ENCODE measurements at places on chromosomes 5 and 9. TPM values are rescaled to one million over a fixed set of nuclear protein-coding genes. Genes with fewer than 3 reads are reported as not detected.
A peak's percentile ranks its signal among the peaks of the same experiment; 100 is the strongest.

DNA sequence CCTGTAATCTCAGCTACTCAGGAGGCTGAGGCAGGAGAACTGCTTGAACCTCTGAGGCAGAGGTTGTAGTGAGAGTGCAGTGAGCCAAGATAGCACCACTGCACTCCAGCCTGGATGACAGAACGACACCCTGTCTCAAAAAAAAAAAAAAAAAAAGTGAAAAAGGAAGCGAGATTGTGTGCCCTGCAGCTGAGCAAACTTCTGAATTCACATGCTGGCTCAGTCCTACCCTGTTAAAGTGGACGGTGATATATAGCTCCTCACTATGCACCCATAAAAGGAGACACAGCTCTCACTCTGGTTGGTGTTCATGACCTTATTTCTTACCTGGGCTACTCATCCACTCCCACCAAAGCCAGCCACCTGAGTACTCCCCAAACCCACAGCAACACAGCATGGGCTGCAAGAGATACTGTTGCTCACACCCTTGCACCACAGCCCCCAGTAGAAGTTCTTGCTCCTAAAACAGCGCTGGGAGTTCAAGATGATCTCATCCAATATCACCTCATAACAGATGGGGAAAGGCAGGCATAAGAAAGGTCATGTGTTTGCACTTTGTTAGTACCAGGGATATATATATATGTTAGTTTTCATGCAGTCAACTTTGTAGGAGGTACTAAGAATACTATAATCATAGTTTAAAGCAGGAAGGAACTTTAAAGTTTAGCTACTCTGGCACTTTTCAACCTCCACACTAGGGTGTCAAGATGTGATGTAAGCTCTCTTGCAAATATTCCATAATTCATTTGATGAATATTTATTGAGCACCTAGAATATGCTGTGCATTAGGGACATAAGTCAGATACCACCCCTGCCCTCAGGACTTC is 4.0 kb downstream of the TTLL11 start:
- no peak for DNase-seq

- DNase-seq, result no peak
Observed at GRCh38 chr9:96496368-96497116, 46.6 kb downstream of the HABP4 start.

- no peak for DNase-seq
Observed at GRCh38 chr5:54942064-54942778, 43.2 kb downstream of the ESM1 start.

- DNase-seq, result no peak
Observed at GRCh38 chr5:58965677-58966414, 383.0 kb downstream of the RAB3C start.

- no peak for DNase-seq
Observed at GRCh38 chr9:12415361-12415760, 277.8 kb upstream of the TYRP1 start.

DNA sequence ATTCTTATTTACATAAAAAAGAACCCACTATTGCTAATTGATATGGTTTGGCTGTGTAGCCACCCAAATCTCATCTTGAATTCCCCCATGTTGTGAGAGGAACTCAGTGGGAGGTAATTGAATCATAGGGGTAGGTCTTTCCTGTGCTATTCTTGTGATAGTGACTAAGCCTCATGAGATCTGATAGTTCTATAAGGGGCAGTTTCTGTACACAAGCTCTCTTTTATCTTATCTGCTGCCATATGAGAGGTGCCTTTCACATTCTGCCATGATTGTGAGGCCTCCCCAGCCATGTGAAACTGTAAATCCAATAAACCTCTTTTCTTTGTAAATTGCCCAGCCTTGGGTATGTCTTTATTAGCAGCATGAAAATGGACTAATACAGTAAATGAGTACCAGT is 58.2 kb upstream of the PRR16 start:
- DNase-seq, result peak; percentile 86

The LCNL1 gene
- total RNA-seq, result not detected

GRCh38 chr5:35012796-35013195 is 35.0 kb downstream of the AGXT2 start:
- no peak for DNase-seq

GRCh38 chr5:73987915-73988314 is 361.9 kb downstream of the ARHGEF28 start:
- no peak for DNase-seq

GRCh38 chr5:144236499-144236898 is 65.8 kb downstream of the KCTD16 start:
- no peak for DNase-seq

DNA sequence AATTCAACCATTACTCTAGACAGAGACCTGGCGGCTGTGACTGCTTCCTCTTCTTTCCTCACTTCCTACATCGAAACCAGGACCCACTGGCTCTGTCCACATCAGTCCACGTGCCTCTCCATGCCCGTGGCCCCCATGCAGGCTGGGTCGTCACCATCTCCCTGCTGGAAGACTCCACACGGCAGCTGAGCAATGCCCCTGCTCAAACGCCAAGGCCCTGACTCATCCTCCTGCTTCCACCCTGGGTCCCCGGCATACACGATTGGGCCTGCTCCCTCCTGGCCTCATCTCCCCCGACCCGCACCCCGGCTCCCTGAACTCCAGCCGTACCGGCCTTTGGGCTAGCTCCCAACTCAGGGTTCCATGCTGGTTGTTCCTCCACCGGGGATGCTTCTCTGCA is 67.2 kb upstream of the IER5L start:
- peak; percentile 26 for DNase-seq

DNA sequence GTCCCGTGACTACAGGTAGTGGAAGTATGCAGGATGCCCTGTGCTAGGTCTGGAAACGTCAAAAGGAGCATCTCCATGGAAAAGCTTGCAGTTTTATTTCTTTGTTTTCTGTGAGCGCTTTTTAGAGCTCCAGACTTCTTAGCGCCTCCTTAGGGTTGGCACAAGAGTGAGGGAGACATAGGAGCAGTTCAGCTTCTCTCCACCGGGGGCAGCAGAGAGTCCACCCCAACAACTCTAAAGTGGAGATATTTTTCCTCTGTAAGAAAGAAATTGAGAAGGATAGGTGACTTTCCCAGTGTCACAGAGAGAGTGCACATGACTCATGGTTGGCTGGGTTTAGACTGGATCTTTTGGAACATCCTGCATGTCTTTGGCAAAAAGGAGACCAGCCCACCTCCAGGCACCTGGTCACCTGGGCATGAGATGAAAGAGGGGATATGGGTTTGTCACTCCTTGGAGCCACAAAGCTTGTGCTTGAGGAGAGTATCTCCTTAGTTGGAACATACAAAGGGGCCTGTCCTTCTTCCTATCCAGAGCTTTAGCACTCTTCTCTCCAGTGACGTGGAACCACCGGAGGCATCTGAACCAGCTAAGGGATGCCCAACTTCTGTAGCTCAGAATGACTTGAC is 637.7 kb downstream of the SEMA5A start:
- DNase-seq, result peak; percentile 63

GRCh38 chr9:126955811-126956210 is 41.2 kb downstream of the RALGPS1 start:
- DNase-seq, result no peak

DNA sequence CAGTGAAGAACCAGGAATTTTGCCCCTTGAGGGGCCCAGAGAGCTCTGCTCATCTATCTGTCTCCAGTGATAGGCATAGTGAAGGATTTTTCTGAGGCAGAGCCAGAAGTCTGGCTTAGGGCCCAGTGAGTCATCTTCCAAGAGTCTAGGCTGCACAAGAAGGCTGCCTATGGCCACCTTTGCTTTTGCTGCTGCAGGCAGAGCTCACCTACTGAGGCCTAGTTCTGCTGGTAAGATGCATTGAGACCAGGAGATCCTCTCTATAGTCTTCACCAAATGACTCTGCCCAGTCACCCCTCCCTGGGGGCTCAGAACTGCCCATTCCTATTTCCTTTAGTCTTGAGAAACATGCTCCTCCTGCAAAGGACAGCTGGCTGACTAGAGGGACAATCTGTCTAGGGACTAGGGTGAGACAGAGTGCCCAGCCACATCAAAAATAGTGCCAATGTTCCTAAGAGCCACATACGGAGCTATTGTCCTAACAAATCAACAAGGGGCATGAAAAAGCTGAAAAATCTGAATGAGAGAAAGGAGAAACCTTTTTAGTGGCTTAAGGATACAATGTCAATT is 40.3 kb upstream of the CDKN2AIPNL start:
- DNase-seq, result peak; percentile 72

DNA sequence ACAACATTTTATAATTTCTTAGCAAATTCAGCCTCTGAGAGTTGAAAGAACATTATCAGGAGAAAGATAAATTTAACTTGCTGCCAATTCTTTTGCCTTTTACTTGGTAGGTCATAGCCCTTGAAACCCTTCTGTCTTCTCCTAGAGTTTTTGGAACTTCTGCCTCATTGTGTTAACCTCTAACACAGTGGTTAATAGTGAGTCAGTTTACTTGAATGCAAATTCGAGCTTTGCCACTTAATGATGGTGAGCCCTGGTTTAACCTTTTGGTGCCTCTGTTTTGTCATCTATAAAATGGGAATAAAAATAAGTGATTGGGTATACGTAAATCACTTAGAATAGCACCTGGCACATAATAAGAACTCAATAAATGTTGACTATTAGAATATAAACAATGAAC is 1.8 kb upstream of the INIP start:
- DNase-seq, result no peak

DNA sequence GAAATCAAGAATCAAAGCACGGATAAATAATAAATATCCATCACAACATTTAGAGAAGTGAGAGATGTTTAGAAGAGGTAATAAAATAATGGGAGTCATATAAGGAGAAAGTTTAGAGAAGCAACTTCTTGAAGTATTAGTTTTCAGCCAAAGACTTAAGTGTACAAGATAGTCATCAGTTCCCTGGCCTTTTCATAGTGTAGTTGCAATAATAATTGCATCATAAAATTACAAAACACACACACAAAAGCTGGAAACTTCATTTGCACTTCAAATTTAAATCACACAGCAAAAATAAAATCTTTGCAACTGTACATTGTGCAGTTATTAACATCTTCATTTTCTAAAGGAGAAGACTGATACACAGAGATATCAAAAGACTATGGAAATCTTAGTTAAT is 319.1 kb upstream of the RGMB start:
- peak; percentile 59 for DNase-seq

The CDH9 gene
- not detected for total RNA-seq

DNA sequence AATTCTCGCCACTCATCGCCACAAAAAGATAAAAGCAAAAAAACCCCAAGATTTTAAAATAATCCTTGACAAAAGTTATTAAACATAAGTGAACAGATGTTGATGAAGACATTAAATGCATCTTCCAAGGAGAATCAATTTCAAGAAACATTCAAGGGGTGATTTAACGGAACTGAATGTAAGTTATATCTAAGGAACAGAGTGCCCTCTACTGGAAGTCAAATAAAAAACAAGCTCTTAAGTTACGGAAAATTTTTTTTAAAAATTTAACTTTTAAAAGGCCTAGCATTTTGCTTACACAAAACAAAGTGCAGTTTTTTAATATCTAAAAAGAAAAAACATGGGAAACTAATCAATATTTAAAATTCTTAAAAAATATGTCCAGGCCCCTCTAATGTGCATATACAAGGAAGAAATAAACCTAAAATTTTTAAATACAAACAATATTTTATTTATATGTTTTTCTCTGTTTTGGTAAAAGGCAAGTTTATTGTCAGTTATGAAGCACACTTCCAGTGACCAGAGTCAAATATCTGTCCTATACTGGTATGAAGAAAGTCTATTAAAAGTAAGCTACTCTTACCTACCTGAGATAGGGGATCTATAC is 28.0 kb downstream of the TEX10 start:
- DNase-seq, result peak; percentile 45

- peak; percentile 84 for DNase-seq
Observed at GRCh38 chr5:143922718-143923117, 110.8 kb downstream of the HMHB1 start.

Data from LHCN-M2 (cell line).